ENCODE measurements at places on chromosomes 2 and 18. TPM values are rescaled to one million over a fixed set of nuclear protein-coding genes. Genes with fewer than 3 reads are reported as not detected.
A peak's percentile ranks its signal among the peaks of the same experiment; 100 is the strongest.

The TLK1 gene
- 55.3 TPM for total RNA-seq

The RNU2-63P gene
- 11.5 TPM for total RNA-seq

The LINC00305 gene
- total RNA-seq = not detected

The PRKRA gene
- 51.0 TPM for total RNA-seq

The IL37 gene
- total RNA-seq = not detected

The PDCL3 gene
- 39.4 TPM for total RNA-seq

DNA sequence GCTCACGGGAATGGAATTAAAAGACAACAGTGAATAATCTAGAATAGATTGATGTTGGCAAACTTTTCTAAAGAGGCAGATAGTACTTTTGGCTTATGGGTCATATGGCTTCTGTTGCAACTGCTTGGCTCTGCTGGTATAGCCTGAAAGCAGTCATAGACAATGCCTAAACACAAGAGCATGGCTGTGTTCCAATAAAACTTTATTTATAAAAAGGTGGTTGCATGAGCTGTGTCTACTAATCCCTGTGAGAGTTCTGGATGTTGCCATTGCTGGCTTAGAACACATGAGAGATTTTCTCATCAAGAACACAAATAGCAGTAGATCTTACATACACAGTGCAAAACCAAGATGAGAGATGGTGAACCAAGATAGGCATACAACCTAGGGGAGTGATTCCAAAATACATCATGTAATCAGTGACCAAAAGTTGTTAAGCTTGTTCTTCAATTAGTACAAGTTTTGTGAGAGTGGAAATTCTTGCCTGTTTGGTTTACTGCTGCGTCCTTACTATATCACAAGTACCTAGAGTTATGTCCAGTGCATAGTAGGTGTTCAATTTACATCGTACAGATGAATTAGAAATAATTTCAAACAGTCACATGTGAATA lies 380.0 kb downstream of the METTL4 start:
- no peak for DNase-seq

DNA sequence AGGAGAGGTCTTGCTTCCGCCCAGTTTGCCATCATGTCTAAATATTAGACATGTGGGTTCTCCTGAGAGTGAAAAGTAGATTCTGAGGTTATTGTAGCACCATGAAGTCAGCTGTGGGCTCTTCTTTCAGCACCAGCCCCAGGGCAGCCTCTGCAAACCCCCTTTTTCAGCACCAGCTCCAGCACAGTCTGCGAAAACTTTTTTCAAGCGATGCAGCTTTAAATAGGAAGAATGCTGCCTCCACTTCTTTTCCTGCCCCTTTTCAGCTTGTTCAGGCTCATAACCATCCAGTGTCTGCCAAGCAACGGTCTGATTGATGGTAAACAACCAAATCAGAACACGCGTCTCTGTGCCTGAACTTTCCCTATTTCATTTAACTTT lies at the start of gene COL5A2:
Gene COL5A2, minus strand, starts transcription at position 192 of the 381 bp plus-strand sequence. Its CDS starts 157 bp downstream, at position 35.
- DNase-seq = peak; percentile 77

DNA sequence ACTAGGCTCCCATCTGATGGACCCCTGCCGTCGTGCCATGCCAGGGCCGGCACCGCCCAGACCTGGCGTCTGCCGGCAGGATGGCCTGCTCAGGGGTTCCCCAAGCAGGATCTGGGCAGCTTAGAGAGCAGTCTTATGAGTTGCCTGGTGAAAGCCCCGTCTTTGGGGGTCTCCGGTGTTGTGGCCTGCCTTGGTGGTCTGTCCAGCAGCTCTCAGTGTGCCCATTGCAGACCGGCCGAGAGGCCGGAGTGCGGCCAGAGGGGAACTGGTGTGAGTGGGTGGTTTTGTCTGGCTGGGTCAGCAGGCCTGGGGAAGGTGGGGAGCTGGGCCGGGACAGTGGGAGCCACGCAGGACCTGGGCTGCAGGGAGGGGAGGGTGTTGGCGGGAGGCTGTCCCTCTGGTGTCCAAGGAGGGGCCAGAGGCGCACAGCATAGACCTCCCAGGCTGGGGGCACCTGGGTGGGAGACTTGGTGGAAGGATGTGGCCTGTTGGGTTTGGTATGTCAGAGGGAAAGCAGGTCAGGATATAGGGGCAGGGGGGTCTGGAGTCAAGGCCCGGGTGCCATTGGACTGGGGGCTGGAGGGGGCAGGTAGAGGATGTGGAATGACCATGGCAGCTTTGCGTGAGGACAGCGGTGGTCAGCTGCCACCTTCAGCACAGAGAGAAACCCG lies 16.5 kb downstream of the GPC1 start:
- peak; percentile 78 for DNase-seq

- DNase-seq = no peak
Measured at GRCh38 chr2:232466221-232466620, 10.3 kb downstream of the ALPI start.

GRCh38 chr2:107402330-107402729 lies 424.4 kb upstream of the RGPD4 start:
- no peak for DNase-seq

All from posterior vena cava (tissue), 2 donors.